ENCODE measurements at places on chromosomes 6 and 20. TPM values are rescaled to one million over a fixed set of nuclear protein-coding genes. Genes with fewer than 3 reads are reported as not detected.
A peak's percentile ranks its signal among the peaks of the same experiment; 100 is the strongest.

DNA sequence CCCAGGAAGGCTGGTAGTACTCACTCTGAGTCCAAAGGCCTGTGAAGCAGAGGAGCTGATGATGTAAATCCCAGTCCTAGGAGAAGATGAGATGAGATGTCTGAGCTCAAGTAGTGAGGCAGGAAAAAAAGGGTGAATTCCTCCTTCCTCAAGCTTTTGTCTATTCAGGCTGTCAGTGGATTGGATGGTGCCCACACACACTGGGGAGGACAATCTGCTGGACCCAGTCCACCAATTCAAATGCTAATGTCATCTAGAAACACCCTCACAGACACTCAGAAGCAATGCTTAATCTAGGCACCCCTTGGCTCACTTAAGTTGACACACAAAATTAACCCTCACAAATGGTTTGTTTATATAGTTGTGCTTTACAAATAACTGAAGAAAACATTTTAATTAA, 94.6 kb downstream of the CD109 start:
- no peak for DNase-seq

MRPS18B gene
- 59.2 TPM for polyA plus RNA-seq

PRL gene
- 1.2 TPM for polyA plus RNA-seq

CDS2 gene
- 29.4 TPM for polyA plus RNA-seq

CNKSR3 gene
- 1.9 TPM for polyA plus RNA-seq

GRCh38 chr6:33592595-33593413, 12.7 kb upstream of the BAK1 start:
- no peak for DNase-seq

- DNase-seq = no peak
Observed at GRCh38 chr6:13434777-13435176, 52.6 kb downstream of the GFOD1 start.

- DNase-seq = no peak
Observed at GRCh38 chr20:43398676-43399324, 58.9 kb upstream of the SRSF6 start.

GRCh38 chr6:134172020-134172705, 119.7 kb upstream of the SLC2A12 start:
- peak; percentile 21 for DNase-seq

- DNase-seq = peak; percentile 30
Observed at GRCh38 chr6:148461986-148462577, 119.4 kb downstream of the SASH1 start.

SLC24A3 gene
- polyA plus RNA-seq = not detected

DNA sequence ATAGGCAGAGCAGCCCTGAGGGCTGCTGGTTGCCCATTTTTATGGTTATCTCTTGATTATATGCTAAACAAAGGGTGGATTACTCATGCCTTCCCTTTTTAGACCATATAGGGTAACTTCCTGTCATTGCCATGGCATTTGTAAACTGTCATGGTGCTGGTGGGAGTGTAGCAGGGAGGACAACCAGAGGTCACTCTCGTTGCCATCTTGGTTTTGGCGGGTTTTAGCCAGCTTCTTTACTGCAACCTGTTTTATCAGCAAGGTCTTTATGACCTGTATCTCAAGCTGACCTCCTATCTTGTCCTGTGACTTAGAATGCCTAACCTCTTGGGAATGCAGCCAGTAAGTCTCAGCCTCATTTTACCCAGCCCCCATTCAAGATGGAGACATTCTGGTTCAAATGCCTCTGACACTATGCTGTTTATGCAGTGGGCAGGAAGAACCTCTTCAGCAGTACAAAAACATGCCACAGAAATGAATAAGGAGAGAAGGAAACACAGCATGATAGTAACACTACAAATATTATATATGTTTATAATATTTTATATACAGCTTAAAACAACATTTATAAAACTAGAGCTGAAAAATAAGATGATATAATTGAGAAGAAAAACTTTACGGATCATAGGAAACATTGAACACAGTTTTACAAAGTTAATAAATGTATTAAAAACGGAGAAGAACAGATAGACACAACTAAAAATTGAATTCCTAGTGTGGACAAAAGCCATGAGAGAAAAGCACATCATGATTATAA, 58.9 kb upstream of the SAMD5 start:
- DNase-seq = no peak

- DNase-seq = peak; percentile 46
Observed at GRCh38 chr6:106513808-106514582, 115.3 kb downstream of the RTN4IP1 start.

HNF4A gene
- not detected for polyA plus RNA-seq

- DNase-seq = peak; percentile 4
Observed at GRCh38 chr20:2867081-2867864, 6.0 kb upstream of the PTPRA start.

DNA sequence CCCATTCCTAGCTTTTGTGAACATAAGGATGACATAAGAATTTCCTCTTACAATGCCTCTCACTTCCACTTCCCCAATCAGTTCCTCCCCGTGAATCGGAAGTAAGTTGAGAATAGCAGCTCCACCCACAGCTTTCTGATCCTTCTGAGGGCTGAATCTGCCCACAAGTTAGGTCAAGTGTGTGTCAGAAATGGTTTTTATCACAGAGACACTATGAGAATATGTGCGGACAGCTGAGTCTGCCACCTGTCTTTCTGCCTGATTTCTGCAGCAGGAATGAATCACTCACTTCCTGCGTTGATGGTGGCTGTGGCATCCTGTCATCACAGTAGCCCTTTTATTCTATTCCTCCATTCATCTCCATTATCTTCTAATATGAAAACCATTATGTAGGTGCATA, 70.2 kb downstream of the RIN2 start:
- no peak for DNase-seq

- DNase-seq = no peak
Observed at GRCh38 chr6:38039502-38039901, 220.0 kb downstream of the ZFAND3 start.
